NCI-H1105 treated with DMSO at 0.1 percent for 48 hours (cell line): ENCODE measurements at places on chromosomes 3 and 15.

- DNase-seq, result no peak
Measured at GRCh38 chr3:131960324-131960723, 74.5 kb downstream of the CPNE4 start.

GRCh38 chr3:10524799-10525301, 19.5 kb upstream of the ATP2B2 start:
- DNase-seq, result no peak

GRCh38 chr3:177464392-177465256, 267.3 kb upstream of the TBL1XR1 start:
- DNase-seq, result no peak

DNA sequence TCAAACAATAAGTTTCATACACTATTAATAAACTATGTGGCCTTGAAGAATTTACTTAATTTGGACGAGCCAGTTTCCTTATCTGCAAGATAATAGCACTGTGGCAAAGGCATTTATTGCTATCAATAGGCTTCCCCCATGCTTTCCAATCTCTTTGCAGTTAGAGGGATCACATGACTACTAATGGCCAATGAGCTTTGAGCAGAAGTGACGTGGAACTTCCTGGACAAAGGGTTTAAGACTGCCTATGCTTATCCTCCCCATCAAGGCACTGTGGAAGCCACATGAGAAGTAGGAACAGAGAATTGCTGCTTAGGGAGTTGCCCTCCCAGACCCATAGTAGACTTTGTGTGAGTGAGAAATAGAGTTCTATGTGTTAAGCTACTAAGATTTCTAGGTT, 16.7 kb upstream of the ZMAT3 start:
- DNase-seq, result no peak

DNA sequence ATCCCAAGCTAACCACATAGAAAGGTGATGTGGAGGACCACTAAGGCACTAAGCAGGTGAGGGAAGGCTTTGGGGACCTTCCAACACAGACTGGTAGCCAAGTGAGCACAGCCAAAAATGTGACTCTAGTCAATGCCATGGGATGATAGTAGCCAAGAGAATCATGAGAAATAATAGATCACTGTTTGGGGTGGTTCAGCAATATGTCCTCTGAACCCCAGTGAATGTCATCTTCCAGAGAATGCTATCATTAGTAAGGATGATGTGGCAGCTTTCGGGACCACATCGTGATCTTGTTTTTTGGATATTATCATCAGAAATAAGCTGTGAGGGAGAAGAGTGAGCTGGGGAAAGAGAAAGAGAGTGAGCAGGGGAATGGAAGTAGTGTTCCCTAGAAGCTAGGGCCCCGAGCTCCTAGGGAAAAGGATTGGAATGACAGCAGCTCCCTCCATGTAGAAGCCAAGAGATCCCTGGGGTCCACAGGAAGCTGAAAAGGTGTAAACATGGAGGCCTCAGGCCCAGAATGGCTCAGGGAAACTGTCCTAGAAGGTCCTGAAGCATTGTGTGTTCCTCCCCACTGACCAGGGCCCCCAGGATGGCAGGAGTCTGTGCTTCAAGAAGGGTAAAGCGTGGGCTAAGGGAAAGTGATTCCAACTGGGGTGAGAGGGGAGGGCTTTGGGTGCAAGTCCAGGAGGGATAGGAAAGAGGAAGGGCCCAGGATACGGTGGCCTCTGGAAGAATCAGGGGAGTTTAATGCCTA, 56.6 kb upstream of the KLF13 start:
- no peak for DNase-seq

DNA sequence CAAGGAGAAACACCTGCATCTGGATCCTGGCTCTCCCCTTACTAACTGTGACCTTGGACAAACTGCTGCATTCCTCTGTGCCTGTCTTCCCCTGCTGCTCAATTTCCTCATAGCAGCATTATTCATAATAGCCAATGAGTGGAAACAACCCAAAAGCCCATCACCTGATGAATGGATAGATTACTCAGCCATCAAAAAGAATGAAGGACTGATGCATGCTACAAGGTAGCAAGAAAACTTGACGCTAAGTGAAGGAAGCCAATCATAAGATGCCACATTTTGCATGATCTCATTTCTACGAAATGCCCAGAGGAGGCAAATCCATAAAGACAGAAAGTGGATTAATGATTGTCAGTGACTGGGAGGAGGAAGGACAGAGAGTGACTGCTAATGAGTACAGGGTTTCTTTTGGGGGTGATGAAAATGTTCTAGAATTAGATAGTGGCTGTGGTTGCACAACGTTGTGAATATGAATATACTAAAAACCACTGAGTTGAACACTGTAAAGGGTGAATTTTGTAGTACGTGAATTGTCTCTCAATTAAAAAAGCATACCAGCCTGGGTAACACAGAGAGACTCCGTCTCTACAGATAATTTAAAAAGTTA, 11.2 kb downstream of the IGDCC4 start:
- no peak for DNase-seq

DNA sequence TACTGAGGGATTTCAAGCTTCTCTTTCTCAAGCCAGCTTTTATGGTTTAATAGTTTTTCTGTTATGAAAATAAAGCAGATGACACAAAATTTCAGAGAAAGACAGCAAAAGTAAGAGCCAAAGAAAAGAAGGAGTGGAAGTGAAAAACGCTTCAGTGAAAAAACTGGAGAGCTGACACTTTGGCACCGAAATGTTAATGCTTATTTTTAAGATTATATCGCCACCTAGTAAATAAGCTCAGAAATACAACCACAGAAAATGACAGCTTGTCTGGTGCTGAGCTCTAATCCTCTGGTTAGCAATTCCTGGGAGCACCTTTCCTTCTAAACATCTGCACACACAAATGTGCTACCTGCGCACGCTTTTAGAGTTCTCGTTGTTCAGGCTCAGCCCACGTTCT, 101.6 kb downstream of the ZPLD1 start:
- peak; percentile 62 for DNase-seq

DNA sequence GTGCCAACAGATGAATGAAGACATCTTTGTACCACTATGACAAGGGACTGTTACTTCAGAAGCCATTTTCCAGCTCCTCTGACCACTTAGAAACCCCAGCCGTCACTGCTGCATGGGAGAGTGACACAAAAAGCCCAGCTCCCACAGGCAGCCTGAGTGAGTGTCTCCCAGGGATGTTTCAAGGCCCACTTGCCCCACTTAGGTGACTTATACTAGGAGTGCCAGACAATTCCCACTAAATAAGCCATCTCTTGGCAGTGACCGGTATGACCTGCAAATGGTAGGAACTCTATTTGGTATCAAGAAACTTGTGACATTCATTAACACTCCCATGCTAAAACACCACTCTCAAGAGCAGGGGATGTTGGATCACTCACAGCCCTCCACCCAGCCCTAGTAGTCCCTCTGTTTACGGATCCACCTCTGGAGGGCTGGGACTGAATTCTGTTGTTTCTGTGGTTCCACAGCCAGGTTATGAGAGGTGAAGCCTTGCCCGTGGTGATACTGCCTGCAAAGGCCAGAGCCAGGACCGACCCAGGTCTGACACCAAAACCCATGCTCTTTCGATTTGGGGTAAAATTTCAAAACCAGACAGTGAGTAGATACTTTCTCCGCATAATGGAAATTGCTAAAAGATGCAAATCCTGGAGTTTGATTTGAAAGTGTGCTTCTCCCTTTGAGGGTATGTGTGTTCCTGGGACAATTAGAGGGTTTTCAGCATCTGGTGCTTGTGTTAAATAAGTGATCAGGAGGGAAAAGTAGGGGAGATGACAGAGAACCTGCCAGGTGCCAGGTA, 14.5 kb downstream of the RBP1 start:
- DNase-seq, result no peak

GRCh38 chr15:79522656-79523055, 90.5 kb downstream of the MINAR1 start:
- no peak for DNase-seq

GRCh38 chr3:197496746-197497125, 59.0 kb downstream of the BDH1 start:
- no peak for DNase-seq

DNA sequence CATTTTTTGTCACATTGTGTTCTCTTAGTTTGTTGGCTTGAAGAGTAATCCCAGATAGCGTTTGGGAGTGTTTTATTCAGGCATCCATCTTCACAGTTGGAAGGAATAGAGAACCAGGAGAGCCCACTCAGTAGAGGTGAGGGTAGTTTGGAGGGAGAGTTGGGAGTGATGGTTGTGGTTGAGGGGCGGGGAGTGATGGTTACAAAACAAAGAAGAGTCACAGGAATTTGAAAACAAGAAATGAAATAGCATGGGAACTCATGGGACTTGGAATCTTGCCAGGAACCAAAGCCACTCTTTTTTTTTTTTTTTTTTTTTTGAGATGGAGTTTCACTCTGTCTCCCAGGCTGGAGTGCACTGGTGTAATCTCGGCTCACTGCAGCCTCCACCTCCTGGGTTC, 36.3 kb downstream of the DUT start:
- no peak for DNase-seq

- DNase-seq, result peak; percentile 84
Measured at GRCh38 chr3:170815340-170815739, 54.7 kb downstream of the RPL22L1 start.

GRCh38 chr3:174541708-174542315, 317.3 kb upstream of the NAALADL2 start:
- DNase-seq, result no peak

DNA sequence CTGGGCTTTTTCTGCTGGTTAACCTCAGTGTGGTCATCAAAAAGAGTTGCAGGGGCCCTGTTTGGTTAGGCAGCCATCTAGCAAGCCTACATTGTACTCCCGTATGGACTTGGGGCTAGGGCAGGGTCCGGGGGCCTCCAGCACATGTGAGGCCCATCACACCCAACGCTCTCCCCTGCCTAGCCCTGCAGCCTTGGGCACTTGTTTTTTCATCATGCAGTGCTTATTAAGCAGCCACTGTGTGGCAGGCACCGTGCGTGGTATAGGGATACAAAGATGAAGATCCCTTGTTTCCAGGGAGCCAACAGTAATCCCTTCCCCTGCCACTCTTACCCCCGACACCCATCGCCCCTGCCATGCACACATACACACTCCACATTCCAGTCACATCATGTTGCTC, 14.2 kb downstream of the MRAS start:
- no peak for DNase-seq

DNA sequence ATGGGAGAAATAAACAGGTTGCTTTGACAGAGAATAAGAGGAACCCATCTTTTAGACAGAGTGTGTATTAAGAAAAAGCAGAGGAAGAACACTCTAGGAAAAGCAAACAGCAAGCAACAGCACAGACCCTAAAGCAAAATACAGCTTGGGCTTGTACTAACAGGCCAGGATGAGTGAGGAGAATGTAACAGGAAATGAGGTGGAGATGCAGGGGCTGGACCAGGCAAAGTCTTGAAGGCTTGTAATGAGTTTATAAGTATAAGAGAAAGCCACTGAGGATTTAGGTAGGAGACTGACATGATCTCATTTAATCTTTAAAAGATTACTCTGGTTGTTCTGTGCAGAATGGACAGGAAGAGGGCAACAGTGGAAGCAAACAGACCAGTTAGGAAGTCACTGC, 4.9 kb downstream of the UBR1 start:
- DNase-seq, result no peak

GRCh38 chr3:98323425-98323824, 30.2 kb upstream of the OR5K4 start:
- DNase-seq, result no peak

- DNase-seq, result peak; percentile 90
Measured at GRCh38 chr3:177802151-177802900, 605.0 kb upstream of the TBL1XR1 start.

DNA sequence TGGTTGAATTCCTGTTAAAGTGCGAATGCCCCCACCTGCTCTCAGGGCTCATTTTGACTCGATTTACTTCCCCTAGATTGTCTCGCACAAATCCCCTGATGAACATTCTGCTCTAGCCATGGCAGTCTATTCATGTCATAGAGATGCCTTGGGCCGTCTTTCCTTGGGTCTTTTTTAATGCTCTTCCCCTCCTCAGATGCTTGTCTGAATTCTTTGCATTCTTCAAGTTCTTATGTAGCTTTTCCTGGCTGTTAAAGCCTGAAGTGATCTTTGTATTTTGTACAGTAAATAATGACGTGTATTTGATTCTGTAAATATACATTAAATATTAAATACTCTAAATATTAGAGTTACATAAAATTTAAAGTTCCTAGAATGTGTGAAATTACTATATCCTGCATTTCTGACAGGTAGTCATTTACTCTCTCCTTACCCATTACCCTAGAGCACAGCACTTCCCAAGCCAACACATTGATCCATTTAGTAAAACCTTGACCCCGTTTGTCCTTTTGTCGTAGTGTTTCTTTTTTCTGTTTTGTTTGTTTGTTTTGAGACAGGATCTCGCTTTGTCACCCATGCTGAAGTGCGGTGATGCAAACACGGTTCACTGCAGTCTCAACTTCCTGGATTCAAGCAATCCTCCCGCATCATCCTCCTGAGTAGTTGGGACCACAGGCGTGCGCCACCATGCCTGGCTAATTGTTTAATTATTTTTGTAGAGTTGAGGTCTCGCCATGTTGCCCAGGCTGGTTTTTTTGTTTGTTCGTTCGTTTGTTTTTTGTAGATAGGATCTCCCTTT, 47.9 kb downstream of the YEATS2 start:
- no peak for DNase-seq

DNA sequence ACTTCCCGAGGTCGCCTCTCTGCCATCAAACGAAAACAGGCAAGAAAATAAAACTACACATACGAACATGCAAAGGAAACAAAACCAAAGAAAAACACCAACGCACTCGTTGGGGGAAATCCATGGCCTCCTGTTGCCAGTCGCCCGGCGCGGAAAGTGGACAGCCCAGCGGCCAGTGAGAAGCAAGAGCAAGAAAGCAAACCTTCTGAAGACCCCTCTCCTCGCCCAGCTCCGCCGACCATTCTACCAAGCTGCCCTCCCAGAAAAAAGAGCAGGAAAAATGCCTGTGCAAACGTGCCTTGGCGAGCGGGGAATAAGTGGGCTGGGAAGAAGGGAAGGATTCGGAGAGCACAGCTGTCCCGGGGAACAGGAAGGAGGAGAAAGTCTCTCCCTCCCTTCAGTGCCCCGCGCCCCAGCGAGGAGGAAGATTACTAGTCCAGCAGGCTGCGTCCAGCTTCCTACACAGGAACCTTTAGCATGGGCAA, 802 bp upstream of the NECTIN3 start:
- peak; percentile 72 for DNase-seq

DNA sequence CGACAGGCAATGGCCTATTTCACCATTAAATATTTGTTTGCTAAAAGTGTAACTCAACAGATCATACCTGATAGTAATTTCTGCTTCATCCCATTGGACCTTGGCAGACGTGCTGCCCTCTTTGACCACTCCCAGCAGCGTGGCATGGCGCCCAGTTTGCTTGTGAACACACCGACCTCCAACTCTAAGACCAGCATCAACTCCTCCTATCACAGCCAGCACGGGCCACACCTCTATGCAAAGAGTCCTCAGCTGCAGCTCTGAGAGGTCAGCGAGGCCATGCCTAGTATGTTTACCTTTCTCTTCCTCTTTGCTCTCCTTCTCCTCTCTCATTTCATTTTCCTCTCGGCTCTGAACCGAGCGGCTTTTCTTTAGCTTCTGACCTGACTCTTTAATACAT, 80.6 kb downstream of the FBXL22 start:
- no peak for DNase-seq
